ENCODE measurements at places on chromosomes 6 and 20.

- DNase-seq, result no peak
Observed at GRCh38 chr20:41167118-41167470, 29.8 kb downstream of the PLCG1 start.

DNA sequence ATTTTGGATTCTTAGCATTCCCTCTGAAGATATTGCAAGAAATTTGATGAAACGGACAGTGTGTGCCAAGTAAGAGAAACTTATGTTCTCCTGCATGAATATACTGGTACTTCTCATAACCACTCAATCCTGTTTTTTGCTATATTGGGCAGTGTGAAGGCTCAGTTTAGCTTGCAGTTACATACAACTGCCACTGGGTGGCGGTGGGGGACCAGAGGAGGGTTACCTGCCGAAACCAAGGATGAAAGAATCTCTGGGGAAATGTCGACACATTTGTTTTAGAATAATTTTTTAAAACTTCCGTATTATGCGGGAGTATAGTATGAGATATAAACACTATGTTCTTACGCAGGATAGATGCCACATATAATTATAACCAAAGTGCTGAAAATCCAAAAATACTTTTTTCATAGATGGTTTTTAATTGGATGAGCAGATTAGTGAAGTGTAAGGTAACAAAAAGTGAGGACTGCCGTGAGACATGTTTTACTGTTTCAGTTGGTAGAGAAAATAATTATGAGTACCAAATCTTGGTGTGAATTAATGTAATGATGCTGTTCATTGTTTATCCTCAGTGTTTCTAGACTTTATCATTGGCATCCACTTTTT is 9.7 kb downstream of the TRMT11 start:
- peak; percentile 60 for DNase-seq

- DNase-seq, result no peak
Observed at GRCh38 chr6:70843328-70843918, 113.4 kb downstream of the B3GAT2 start.

GRCh38 chr20:54207053-54207742 is 689 bp upstream of the PFDN4 start:
- no peak for DNase-seq

GRCh38 chr20:62423326-62423706 is 4.0 kb downstream of the RBBP8NL start:
- DNase-seq, result no peak

- no peak for DNase-seq
Observed at GRCh38 chr6:39558079-39558478, 167.1 kb downstream of the KIF6 start.

DNA sequence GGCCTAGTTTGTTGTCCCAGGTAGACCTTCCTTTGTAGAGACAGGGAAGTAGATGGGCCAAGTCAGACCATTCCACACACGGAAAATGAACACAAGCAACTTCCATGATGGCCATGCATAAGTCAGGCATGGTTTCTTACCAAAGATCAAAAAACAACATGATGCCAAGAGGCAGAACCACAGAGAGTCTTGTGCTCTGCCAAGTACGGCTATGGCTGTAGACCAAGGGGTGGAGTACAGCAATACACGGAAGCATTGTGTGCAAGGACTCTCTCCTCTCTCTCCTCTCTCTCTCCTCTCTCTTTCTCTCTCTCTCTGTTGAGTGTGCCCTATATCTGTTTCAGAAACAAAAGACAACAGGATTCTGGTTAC is 4.8 kb upstream of the DUSP22 start:
- DNase-seq, result no peak

Data from AG08396 (cell line).